Hypothalamus (tissue), 51 donors: ENCODE measurements at places on chromosomes 5 and 9.

- no peak for DNase-seq
These were observed 1.3 kb upstream of the PROP1 start for GRCh38 chr5:177997319-177997670.

DNA sequence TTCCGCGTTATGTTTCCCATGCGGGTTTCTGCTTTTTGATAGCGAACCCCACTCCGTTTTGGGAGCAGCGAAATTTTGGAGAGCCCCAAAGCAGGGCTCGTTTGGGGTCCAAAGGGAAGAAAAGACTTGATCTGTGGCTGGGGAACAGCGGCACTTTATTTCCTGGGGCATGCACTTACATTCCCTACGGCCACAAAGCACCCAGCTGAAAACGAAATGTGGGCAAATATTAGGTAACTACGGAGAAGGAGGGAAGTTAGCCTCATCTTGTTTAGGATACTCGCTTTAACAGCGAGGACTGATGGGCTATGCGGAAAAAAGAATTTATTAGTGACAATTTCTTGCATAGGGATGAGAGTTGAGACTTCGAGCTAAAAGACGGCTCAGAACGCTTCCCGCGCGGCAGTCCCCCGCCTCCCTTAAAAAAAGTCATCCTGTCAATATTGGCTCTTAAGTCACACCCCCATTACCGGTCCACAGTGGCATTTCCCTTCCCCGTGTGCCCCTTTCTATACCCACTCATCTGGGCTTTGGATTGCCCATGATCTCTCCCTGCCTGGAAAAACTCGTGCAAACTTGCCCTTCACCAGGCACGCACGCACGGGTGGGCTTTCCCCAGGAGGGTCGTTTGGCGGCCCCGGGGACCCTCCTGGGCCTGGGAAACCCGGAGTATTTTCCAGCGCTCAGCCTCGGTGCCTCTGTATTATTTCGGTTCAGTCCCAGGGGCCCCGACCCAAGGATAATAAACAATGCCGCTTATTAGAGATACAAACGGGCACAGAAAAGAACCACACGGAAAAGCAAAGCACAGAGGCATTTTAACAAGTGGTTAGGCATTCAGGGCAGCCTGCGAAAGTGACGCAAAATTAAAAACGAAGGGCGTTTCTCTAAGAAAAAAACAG lies 35.8 kb upstream of the NFIB start:
- no peak for DNase-seq

DNA sequence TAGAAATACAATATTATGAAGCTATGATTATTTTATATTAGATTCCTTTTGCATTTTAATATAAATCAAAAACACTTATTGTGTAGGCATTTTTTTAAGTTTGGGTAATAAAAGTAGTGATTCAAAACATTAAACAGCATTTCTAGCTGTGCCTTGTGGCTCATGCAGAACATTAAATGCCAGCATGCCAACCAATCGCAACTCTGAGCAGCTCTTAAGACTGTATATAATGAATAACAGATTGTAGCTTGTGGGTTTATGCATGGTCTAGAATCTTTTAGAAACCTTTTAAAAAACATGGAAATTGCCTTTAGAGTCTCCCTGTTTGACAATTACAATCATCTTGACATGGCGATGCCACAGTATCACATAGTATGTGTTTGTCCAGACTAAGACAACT lies 903.8 kb downstream of the EFNA5 start:
- no peak for DNase-seq

GRCh38 chr9:91059713-91060112 lies 258.1 kb downstream of the SYK start:
- DNase-seq, result no peak

DNA sequence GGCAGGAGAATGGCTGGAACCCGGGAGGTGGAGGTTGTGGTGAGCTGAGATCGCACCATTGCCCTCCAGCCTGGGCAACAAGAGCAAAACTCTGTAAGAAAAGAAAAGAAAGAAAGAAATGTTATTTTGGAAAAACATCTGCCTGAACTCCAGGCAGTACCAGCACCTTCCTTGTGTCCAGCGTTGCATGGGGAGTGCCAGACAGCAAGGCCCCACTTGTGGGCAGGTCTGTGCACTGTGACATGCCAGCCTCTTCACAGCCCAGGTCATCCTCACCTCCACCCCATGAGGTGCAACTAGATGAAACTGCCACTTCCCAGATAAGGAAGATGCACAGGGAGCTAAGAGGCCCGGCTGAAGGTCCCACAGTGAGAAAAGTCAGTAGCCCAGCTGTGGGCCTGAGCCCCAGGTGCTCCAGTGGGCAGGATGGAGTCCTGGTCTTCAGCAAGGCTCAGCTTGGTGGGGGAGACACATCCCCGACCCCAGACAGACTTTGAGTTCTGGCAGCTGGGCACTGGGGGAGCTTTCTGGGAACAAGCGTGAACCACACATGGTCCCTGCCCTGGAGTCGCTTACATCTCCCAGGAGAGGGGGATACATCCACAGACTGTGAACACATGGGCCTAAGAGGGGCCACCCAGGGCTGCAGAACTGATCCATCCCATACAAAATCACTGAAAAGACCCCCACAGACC lies 146.9 kb upstream of the IER5L start:
- DNase-seq, result no peak

GRCh38 chr5:79843450-79844388 lies 147.3 kb downstream of the MTX3 start:
- no peak for DNase-seq

GRCh38 chr5:20949636-20950035 lies 961.6 kb upstream of the CDH18 start:
- no peak for DNase-seq

- DNase-seq, result no peak
These were observed 93.9 kb upstream of the EDIL3 start for GRCh38 chr5:84478603-84479002.

DNA sequence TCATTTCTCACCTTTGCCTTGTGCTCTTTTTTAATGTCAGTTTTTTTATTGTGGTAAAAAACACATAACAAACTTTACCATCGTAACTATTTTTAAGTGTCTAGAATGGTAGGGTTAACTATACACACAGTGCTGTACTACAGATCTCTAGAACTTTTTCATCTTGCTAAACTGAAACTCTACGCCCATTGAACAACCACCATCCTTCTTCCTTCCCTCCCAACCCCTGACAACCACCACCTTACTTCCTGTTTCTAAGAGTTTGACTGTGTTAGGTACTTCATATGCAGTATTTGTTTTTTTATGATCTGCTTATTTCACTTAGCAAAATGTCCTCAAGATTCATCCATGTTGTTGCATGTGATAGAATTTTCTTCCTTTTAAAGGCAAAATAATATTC lies 54.9 kb downstream of the PSAT1 start:
- DNase-seq, result no peak

DNA sequence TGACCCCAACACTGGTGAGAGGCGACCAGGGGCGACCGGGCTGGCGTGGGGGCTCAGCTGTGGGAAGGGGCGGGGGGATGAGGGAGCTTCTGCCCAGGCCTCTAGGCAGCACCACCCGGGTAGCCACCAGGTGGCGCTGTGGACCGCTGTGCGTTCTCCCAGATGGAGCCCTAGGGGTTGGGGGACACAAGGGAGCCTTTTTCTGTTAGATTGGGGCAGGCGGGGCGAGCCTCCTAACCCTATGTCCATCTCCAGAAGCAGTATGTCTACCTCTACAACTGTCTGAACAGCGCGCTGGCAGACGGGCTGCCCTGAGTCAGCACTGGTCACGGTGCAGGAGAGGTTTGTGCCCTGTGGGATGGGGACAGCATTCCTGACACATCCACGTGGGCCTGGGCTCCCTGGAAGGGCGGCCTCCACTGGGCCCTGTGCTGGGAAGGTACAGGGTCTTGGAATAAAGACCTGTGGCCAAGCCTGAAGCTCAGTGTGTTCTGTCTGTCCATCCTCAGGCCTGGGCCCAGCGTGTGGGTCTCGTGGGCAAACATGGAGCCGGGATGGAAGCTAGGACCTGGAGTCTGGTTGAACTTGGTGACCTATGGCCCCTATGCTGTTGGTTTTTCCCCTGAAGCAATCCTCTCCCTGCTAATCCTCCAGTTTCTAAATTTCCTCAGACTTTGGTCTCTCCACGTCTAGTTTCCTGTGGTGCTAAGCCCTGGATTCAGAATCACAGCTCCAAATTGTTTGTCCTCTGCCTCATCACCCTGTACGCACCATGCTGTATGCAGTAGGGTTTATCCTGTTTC lies 23.1 kb upstream of the SPTLC1 start:
- DNase-seq, result peak; percentile 21

GRCh38 chr5:112960863-112961504 lies 15.6 kb upstream of the DCP2 start:
- DNase-seq, result no peak

DNA sequence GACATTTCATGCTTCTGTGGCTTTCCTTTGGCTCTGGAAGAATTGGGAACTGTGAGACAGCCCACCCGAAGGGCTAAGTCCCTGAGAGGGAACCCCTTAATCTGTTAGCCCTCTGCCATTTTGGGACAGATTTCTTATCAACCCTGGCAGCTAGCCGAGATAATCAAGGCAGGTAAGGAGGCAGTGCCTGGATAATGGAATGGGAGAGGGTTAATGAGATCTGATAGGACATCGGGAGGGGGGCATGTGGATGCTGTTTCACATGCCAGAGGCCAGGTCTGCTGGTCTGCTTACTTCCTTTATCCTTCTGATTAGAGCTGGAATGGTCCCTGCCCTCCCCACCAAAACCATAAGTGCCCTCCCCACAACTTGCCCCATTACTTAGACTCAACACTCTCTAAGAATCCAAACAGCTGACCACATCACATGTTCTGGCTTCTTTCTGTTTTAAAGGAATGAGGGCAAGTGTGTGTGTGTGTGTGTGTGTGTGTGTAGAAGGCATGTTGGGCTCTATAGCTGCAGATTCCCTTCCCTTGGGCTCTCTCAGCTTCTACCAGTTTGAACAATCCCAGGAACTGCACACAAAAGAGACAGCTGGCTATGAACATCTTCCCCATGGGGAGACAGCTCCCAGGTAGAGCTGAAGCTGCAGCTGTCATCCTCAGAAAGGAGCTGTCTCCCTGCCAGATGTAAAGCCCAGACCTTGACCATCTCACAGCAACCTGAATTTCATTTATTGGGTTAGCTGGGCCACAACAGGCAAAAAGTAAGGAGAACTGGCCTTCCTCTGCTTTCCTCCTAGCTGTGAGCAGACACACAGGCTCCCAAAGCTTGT lies 221.3 kb downstream of the PIK3R1 start:
- no peak for DNase-seq

- DNase-seq, result no peak
These were observed 253.7 kb downstream of the SPOCK1 start for GRCh38 chr5:137245438-137245837.

GRCh38 chr9:137049544-137050449 lies 3.8 kb upstream of the NPDC1 start:
- DNase-seq, result peak; percentile 36

- DNase-seq, result no peak
These were observed 179.0 kb upstream of the TNC start for GRCh38 chr9:115296831-115297565.

- DNase-seq, result no peak
These were observed 4.1 kb upstream of the SMU1 start for GRCh38 chr9:33080534-33080933.

- DNase-seq, result no peak
These were observed 14.7 kb downstream of the GM2A start for GRCh38 chr5:151267491-151268260.

GRCh38 chr9:133991214-133991921 lies 756 bp downstream of the VAV2 start:
- no peak for DNase-seq

DNA sequence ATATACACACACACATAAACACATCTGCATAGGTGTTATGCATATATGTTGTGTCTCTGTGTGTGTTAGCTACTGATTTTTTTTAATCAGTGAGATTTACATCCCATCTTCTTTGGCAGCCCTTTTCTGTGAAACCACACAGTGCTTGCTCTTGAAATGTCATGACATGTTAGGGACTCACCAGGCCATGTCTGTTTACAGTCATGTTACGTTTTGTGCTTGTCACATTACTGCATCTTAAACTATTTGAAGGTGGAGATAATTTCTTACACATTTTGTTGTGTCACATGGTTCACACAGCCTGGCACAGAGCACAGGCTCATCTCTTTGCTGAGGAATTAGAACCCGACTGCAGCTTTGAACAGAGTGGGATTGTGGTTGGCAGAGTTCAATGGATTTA lies 364.4 kb upstream of the RIOK2 start:
- no peak for DNase-seq

DNA sequence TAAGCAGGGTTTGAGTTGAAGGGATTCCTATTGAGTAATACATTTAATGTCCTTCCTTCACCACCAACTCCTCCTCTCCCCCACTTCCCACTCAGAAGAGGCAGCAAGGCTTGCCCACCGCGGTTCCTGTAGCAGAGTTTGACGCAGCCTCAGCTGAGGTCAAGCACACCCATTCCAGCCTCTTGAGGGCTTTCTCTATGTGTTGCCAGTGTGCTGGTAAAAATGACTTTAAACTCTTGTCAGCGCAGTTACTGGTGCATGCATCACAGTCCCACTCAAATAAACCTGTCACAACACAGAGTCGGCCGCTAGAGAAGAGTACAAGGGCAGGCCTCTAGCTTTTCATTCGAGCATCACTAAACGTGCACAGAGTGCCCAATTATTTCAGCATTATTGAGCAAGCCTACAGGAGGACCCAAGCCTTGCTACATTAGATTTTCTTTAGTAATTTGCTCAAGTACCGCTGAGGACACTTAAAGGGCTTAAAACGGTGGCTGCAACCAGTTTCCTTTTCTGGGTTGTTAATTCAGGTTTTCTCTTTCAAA lies 79.6 kb downstream of the TLE4 start:
- DNase-seq, result no peak

DNA sequence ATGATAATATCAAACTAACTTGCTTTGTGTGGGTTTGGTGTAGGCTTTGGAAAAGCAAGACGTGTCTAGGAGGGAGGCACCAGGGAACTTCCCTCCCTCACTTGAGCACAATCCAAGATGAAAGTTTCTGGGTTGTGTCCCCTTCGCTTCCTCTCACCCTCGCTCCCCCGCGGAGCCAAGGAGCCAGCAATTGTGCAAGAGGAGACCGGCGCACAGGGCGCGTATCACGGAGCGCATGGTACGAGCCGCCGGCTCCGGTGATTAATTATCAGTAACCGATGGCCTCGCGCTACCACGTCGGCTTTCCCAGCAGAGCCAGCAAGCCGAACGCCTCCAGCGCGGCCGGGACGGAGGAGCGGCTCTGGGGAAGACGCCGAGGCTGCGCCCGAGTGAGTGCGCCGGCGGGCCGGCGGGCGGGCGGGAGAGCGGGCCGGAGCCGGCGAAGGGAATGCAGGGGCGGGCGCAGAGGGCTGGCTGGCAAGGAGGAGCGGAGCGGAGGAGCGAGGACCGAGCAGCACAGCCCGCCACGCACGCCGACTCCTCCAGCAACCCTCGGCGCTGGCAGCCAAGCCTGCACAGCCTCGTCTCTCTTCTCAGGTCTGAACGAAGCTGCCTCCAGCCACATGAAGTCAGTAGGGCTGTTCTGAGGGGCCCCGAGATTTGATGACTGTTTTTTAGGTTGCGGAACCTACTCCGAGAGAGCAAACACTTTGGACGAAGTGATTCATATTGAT lies 143.6 kb downstream of the BNC2 start:
- DNase-seq, result peak; percentile 53

GRCh38 chr9:70569070-70569772 lies 154.8 kb upstream of the KLF9 start:
- no peak for DNase-seq
